Activated CD4-positive, alpha-beta T cell treated with anti-CD3 and anti-CD28 coated beads, Interleukin-2, amount 50 U/mL, for 4 hours (primary cell): ENCODE measurements at places on chromosomes 13 and 19.

GRCh38 chr13:88649855-88650254 is 978.7 kb downstream of the SLITRK5 start:
- DNase-seq = no peak

- no peak for DNase-seq
Observed at GRCh38 chr13:59408738-59409137, 755.0 kb downstream of the DIAPH3 start.

- DNase-seq = no peak
Observed at GRCh38 chr13:41502673-41503072, 45.3 kb downstream of the RGCC start.

GRCh38 chr19:17455308-17456123 is 5.2 kb downstream of the NXNL1 start:
- no peak for DNase-seq

GRCh38 chr19:14553939-14554243 is 18.0 kb downstream of the NDUFB7 start:
- no peak for DNase-seq

DNA sequence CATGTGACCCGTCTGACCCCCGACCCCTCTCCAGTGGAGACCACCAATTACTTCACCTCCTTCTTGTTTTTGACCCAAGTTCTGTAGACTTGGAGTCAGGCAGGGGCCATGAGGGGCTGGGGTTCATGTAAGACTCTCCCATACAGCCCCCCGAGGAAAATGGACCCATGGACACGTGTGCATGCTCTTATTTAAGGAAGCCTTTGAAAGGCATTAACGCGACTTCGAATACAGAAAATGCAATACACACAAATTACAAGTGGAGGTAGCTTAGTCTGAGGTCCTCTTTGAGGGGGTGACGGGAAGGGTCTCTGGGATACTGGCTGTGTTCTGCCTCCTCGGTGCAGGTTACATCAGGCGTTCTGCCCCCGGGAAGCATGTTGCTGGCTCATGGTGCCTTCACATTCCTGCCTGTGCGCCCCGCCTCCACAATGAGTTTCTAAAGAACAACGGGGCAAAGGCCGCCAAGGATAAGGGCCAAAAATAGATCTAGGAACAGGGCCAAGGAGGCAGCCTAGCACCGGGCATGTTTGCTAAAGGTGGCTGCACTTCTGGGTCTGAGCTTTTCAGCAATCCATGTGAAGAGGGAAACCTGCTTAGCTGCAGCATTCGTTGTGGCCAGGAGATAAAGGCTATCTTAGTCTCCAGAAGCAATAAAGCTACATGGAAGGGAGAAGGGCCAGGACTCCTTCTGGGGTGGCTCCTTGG is 54.5 kb downstream of the RAB20 start:
- no peak for DNase-seq

DNA sequence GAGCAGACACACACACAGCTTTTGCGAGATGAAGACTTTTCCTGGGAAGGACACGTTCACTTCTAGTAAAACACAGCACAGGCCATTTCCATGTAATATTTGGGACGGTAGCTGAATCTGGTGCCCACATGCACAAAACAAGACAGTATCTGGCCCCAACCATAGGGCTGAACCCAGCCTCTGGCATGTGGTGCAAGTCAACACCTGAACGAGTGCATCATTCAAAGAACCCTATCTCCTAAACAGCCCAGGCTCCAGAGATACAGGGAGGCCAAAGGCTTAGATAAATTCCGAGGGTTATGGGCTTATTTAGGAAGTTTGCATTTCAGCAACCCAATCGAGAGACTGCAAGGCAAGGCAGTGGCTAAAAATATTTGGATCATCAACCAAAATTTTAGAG is 2.7 kb upstream of the TFDP1 start:
- no peak for DNase-seq

DNA sequence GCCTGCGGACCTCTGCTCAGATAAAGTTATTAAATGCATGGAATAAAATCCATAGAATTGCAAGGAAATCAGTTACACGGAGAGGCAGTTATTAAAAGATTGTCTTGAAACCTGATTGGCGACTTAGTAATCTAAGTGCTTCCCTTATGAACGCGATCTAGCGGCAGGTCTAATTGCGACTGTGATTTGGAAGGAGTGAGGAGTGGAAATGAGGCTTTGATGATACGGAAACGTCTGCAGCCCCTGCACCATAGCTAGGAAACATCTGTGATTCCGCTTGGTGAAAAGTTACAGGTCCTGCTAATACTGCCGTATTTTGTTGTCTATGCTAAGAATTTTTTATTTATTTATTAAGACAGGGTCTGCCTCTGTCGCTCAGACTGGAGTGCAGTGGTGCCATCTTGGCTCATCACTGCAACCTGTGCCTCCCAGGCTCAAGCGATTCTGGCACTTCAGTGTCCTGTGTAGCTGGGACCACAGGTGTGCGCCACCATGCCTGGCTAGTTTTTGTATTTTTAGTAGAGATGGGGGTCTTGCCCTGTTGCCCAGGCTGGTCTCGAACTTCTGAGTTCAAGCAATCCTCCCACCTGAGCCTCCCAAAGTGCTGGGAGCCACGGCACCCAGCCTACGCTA is 887 bp downstream of the NDUFS7 start:
- no peak for DNase-seq

DNA sequence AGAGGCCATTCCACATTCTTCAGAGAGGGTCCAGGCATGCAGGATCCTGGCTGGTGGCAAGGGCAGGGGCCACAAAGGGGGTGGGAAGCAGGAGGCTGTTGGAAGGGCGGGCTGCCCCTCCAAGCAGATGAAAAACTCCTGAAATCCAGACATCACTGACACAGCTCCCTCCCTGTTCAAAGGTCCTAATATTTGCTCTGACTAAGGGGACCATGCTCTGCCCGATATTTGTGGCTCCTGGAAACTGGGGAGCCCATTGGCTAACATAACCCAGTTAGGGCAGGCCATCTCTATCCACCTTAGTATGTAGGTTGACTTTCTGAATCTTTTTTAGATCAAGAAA is 3.3 kb upstream of the CDX2 start:
- DNase-seq = no peak

DNA sequence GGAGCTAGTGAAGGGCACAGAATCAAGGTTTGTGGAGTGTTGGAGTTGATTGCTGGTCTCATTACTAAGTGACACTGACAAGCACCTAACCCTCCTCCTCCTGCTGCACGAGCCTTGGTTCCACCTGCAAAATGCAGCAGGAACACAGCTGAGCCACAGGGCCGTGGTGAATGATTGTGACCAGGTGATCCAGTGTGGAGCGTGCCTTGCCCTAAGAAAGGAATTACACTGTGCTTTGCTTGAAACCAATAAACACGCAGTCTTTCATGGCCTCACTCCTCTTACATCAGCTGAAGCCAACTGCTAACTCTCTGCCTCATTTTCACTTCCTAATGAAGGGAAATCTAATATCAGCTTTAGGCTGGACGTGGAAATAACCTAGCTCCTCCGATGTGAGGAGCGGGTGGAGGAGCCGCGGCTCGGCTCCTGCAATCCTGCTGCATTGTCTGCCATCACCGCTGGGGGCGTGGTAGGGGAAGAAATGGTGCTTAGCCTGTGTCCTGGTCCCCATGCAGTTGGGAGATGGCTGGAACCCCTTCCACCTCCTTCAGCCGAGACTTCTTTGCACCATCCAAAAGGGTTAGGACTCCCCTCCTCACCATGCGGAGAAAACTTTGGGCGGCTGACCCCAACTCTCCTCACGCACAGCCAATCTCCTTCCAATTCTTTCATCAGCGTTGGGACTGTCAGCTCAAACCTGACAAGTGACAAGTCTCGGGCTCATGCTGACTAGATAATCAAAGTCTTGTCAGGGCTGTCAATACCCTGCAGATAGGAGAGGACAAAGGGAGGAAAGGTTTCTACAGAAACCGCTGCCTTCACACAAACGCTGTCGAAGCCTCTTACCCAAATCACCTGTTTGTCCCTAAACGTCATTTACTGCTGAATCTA is 427.9 kb downstream of the ZNF536 start:
- peak; percentile 6 for DNase-seq

DNA sequence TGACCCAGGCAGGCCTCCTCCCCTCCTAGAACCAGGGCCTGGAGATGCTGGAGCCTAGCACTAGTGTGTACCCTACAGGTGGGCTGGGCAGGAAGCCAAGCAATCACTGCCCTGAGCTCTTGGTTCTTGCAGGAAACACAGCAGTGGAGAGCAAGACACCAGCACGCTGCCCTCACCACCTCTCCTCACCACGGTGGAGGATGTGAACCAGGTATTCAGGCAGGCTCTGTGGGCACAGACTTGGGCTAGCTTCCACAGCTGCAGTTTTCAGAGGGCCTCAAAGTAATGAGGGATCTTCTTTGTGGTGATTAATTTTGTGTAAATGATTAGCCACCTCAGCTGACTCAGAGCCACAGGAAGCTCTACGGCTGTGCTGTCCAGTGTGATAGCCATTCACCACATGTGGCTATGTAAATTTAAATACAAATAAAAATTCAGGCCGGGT is 13.6 kb upstream of the GPI start:
- DNase-seq = no peak

- no peak for DNase-seq
Observed at GRCh38 chr19:1520203-1520780, 3.6 kb upstream of the PLK5 start.

GRCh38 chr13:29702912-29703351 is 107.4 kb upstream of the SLC7A1 start:
- no peak for DNase-seq

DNA sequence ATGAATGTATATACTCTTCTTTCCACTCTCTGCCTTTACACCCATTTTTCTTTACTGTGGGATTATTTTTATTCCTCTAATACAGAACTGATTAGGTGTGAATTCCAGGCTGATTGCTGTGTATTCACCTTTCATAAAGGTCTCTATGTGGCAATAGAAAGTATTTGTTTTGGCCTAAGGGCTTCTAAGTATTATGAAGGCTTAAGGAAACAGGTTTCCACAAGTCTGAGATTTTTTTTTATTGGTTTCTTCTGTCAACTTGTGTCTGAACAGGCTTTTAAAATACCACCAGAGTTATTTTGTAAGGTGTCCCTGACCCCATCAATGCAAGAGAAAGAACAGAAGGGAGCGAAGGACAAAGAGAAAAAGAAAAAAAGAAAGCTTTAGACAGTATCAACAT is 1102.0 kb upstream of the SPRY2 start:
- no peak for DNase-seq

DNA sequence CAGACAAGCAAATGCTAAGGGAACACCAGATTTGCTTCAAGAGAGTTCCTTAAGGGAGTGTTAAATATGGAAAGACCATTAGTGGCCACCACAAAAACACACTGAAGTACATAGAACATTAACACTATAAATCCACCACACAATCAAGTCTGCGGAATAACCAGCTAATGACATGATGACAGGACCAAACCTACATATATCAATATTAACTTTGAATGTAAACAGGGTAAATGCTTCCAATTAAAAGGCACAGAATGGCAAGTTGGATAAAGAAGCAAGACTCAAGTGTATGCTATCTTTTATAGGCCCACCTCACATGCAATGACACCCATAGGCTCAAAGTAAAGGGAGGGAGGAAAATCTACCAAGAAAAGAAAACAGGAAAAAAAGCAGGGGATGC is 291.3 kb downstream of the COG6 start:
- no peak for DNase-seq

- DNase-seq = no peak
Observed at GRCh38 chr19:35569281-35569781, 5.9 kb upstream of the ATP4A start.

DNA sequence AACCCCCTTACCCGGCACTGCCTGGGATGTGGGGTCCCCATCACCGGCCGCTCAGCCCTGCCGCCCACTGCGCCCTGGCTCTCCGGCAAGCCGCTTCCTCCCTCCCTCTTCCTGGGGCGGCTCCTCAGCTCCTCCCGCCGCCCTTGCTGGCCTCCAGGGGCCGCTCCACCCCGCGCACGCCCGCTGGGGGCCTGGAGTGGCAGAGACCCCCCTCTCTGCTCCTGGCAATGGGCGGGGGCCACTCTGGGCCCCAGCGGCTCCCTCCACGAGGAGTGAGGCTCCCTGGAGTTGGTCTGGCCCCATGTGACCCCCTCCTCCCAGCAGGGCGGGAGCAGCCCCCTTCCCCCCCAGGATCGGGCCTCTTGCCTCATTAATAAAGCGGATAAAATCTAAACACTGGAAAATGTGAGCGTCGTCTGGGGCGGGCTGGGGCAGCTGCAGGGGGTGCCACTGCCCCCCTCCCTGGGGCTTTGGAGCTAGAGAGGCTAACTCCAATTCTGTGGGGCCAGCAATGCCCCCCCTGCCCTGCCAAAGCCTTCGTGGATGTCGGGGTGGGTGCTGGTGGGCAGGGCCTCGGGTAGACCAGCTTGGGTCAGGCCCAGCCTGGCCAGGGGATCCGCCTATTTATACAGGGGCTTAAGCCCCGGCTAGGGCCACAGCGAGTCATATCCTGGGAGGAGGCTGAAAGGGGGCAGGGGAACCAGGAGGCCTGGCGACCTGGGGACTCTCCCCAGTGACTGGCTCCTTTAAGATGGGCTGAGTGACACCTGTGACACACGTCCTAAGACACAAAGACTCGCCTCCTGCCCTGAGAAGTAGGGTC is at the start of gene PTGER1:
Gene PTGER1, minus strand, starts transcription at position 104 of the 823 bp plus-strand sequence. CDS start 1,034 bp downstream, outside the sequence.
- no peak for DNase-seq

GRCh38 chr19:45191375-45191774 is 12.8 kb downstream of the BLOC1S3 start:
- DNase-seq = no peak

- no peak for DNase-seq
Observed at GRCh38 chr19:55398200-55398925, 9.2 kb downstream of the UBE2S start.

- DNase-seq = no peak
Observed at GRCh38 chr13:48804821-48805601, 151.3 kb downstream of the CYSLTR2 start.

- DNase-seq = no peak
Observed at GRCh38 chr13:39603424-39603947, 493 bp upstream of the LHFPL6 start.

- peak; percentile 17 for DNase-seq
Observed at GRCh38 chr19:39705578-39706188, 1.4 kb downstream of the LGALS14 start.

GRCh38 chr19:13846557-13847406 is 30.2 kb upstream of the NANOS3 start:
- peak; percentile 87 for DNase-seq

DNA sequence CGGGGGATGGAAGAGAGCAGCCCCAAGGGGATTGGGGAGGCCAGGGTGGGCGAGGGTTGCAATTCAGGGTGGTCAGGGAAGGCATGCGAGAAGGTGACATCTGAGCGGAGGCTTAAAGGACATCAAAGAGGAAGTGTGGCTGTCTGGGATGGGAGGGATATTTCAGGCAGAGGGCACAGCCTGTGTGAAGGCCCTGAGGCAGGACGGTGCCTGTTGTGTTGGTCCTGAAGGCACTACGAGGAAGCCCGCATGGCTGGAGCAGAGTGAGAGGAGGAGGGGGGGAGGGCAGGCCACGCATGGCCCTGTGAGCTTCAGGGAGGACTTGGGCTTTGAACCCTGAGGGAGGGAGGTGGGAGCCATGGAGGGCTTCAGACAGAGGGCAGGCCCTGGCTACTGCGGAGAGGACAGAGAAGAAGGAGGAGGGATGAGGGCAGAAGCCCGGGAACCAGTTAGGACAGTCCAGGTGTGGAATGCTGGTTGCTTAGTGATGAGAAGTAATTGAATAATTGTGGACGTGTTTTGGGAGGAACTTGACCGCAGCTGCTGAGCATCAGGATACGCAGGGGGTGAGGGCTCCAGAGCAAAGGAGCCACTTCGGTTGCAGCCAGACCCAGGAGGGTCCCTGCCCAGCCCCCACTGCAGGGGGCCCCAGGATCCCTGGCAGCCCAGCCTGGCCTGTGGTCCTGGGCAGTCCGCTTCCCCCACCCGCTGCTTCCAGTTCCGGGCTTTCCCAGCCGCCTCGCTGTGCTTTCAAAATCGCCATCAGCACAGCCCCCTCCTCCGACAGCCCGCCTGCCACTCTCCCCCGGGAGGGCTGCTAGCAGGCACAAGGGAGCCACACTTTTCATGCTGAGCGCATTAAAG is 6.2 kb downstream of the TLE6 start:
- DNase-seq = no peak

GRCh38 chr13:110812869-110813645 is 99.6 kb downstream of the ING1 start:
- DNase-seq = no peak
